ENCODE measurements at places on chromosomes 13 and 19.

- DNase-seq: no peak
Observed at GRCh38 chr13:99237981-99238662, 20.1 kb downstream of the GPR18 start.

- DNase-seq: no peak
Observed at GRCh38 chr19:18982669-18983068, 41.7 kb upstream of the HOMER3 start.

DNA sequence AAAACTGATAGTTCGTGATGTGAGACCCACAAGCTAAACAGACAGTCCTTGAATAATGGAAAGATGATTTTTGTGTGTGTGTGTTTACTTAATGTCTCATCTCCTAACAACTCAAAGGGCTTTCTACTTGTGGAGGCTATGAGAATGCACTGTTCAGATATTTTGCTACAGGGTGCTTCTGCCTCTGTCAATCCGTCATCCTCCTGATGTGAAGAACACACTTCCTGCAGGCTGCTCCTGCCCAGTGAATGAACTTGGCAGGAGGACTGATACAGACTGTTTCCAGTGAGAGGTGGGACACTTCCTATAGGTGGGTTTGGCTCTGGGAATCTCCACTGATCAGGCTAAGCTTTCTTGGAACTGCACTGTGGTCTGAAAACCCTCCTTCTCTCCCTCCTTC lies 168.4 kb upstream of the STARD13 start:
- DNase-seq: no peak

DNA sequence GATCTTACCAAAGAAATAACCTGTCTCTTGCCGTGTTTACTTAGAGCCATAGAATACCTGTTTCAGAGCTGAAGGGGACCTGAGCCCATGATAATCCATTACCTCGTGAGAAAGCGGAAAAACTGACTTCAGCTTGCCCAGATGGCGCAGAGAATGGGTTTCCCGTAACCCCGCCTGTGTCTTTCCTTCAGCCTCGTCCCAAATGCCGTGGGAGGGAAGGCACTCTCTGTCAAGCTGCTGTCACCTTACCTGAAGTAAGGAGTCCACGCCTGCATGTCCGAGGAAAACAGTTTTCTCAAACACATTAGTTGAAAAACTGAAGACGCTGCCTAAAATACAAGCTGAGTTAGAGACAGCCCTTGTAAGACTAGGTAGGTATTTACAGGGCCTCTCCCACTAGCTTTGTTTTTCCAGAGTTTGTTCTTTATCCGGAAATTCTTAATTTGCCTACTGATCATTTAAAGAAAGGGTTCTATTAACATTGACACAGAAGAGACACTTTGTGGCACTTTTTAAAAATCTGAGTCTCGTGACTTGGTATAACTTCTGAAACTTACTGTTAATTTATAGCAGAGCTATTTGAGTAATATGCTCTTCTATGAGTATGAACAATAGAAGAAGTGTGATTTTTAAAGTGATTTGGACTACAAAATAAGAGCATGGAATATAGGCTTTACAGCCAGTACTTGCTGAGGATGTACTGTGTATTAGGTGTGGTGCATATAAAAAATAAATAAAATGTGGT lies 1.3 kb upstream of the INTS6 start:
- DNase-seq: peak; percentile 26

DNA sequence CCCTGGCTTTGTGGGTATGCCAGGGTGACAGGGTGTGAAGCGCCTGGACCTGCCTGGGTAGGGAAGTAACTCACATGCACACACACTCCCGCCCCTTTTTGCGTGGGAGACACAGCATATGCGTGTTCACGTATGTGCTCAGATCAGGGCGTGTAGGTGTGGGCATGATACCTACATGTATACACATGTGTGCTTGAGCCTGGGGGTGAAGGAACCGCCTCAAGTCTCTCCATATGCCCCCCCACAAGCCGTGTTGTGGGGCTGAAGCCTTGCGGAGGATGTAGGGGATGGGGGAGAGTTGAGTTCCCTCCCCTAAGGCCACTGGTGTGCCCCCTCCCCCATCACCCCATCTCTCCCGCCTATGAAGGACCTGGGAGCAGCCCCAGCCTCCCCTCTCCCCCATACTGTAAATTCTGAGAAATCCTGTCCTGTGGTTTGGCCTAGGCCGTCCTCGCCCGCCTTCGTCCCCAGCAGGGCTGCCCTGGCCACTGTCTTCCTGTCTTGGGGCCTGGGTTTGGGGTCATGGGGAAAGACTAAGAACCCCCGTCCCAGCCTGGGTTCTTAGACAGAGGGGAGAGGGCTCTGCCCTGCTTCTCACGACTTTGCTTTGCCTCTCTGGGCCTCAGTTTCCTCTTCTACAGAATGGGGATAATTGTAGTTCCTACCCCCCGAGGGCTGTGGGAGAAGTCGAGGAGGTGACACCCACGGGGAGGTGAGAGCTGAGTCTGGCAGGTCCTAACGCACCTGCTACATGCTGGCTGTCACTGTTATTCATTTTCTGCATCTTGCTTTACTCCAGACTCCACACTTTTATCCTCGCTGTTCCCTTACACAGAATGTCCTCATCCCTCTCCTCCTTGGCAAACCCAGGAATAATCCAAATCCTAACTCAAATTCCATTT lies 14.3 kb downstream of the ACTL9 start:
- DNase-seq: no peak

DNA sequence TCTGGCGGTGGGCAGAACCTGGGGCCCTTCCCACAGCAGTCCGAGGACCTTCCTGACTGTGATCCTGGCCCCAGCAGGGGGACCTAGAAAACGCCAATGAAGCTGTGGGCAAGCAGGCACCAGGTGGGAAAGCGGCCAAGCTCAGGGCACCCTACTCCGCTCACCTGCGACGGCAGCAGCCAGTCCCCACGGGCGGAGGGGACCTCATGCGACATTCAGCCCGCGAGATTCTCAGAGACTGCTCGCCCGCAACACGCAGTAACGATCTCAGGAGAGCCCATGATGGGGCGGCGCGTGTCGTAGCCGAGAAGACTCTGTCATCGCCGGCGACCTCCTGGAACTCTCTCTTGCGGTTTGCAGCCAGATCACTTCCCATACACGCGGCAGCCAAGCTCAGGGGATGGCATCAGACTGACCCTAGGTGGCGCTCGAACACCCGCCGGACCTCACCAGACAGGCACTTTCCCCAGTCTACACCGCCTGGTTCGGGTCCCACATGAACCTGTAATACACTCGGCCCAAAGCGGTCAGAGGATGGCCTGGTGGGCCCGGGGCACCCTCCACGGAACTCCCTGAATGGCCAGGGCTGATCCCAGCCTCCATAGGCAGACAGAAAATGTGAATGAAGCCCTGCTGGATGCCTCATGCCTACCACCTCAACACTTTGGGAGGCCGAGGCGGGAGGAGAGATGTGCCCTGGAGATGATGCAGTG lies 26.5 kb downstream of the MAN2B1 start:
- peak; percentile 76 for DNase-seq

DNA sequence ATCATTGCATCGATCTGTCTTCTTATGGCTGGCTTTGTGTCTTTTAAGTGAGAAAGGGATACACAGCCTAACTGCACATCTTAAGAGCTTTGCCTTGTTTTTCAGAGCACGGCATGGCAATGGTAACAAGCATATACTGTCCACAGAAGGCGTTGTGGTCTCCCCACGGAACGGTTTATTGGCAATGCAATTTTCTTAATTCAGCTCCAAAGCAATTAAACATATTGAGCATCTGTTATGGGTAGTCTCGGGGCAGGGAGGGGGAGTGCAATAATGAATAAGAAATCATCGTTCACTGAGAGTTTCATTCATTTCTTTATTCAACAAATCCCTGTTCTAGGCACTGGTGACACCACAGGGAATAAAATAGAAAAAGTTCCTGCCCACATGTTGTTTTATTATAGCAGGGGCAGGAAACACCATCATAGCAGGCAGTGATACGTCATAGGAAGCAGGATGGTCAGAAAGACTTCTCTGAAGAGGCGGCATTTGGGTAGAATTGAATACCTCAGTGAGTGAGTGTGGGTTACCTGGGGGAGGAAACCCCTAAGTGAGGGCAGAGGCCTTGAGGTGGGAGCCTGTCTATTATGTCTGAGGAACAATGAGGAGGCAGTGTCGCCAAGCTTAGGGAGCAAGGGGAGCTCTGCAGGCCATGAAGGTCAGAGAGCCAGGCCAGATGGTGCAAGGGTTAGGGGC lies 185.7 kb upstream of the KL start:
- DNase-seq: no peak

GRCh38 chr13:44108331-44108858 lies 228.7 kb downstream of the LACC1 start:
- DNase-seq: no peak

DNA sequence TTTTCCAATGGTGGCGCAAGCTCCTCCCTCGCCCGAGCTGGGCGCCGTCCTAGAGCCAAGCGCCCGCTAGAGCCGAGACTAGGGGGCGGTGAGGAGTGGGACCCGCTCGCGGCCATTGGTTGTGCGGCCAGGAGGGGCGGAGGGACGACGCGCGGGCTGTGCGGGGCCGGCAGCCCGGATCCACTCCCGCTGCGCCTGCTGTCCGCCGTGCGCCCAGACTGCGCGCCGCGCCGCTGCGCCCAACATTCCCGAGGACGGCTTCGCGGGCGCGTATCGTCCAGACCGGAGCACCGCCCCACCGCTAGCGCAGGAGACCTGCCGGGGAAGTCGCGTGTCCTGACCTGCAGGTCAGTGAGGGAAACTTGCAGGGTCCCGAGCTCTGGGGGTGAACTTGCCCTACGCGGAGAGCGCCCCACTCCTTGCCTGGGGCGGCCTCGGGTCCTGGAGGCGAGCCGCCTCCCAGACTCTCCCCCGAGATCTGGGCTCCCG lies at the start of gene SERTM1:
SERTM1 (plus strand) TSS at position 183 of the 489 bp plus-strand sequence. CDS start 21,059 bp downstream, outside the sequence.
- DNase-seq: no peak

- no peak for DNase-seq
Observed at GRCh38 chr13:24892829-24893228, 128.9 kb downstream of the RNF17 start.

GRCh38 chr13:79681069-79681468 lies 200.1 kb downstream of the NDFIP2 start:
- no peak for DNase-seq

DNA sequence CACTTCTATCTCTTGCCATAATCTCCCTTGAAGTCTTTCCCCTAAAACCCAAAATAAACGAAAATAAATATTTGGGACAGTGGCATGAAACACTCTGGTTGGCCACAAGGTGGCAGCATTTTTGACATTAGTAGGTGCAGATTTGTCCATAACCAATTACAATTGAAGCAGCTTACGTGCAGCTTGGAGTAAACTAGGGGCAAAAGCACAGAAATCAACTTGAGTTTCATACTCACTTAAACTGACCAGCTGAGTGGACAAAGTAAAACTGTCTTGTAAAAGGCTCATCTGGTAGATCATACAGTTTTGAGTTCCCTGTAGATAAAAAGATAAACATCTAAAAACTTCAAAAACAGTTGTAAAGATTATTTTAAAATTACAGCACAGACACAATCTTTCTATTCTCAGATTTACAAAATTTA lies 18.8 kb downstream of the PDCD5 start:
- peak; percentile 42 for DNase-seq

- DNase-seq: no peak
Observed at GRCh38 chr13:21171420-21171819, 4.9 kb downstream of the SKA3 start.

- no peak for DNase-seq
Observed at GRCh38 chr13:104833221-104833620, 1702.2 kb downstream of the EFNB2 start.

DNA sequence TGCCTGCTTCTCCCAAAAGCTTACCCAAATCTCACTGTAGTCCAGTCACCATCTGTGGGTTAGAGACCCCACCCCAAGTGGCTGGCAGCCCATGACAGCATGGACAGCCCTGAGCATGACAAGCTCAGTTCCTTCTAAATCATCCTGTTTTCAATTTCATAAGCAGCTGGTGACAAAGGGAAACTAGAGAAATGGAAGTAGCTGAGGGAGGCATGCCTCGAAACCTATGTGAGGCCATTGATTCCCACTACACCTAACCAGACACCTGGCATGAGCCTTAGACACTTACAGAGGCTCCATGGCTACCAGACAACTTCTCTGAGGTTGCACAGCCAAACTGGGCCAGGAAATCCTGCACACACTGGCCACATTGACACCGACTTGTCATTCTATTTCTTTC lies 56.2 kb downstream of the ABCC4 start:
- no peak for DNase-seq

- DNase-seq: no peak
Observed at GRCh38 chr13:25654322-25654721, 282.5 kb downstream of the ATP8A2 start.

DNA sequence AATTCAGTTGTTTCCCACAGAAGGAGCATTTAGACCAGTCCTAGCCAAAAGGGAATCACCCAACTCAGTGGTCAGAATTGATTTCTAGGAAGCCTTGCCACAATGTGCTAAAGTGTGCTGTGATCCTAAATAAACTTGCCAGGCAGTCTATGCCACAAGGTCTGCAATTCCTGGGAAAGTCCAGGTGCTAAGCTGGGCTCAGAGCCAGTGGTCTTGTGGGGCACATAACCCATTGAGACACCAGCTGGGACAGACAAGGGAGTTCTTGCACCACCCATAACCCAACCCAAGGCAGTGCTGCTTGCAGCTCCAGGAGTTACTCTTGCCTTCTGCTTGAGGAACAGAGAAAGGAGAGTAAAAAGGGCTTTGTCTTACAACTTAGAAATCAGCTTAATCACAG lies 489.5 kb upstream of the SPRY2 start:
- no peak for DNase-seq

DNA sequence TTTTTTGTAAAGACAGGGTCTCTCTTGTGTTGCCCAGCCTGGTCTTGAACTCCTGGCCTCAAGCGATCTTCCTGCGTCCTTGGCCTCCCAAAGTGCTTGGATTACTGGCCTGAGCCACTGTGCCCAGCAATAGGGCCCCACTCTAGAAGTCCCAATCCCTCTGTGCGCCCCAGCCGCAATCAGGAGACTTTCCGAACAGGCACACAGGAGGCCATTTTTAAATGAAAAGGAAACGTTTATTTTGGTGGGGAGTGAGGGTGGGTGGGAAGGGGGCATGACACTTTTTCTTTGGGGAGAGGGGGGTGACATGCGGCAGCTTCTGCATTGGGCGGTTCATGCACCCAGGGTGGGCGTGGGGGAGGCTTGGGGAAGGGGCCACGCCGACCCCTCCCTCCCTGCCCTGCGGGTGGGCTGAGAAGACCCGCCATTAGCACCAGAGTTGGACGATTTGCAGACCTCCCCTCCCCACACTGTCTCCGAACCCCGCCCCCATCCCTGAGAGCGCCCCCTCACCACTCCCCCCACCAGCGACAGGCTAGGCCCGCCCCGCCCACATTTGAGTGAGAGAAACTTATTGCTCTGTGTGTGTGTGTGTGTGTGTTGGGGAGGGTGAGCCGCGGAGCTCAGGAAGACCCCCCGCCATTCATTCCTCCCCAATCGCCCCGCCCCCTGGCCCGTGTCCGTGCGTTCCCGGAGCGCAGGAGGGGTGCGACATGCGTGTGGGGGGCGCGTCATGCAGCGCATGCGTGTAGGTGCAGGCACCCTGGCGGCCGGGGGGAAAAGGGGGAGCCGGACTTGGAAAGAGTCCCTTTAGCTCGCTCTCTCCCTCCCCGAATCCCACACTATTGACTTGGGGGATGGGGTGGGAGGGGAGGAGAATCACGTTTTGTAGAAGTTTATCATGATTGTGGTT lies 17.2 kb downstream of the KCNC3 start:
- no peak for DNase-seq
